ENCODE measurements at places on chromosomes 2 and 18.

DNA sequence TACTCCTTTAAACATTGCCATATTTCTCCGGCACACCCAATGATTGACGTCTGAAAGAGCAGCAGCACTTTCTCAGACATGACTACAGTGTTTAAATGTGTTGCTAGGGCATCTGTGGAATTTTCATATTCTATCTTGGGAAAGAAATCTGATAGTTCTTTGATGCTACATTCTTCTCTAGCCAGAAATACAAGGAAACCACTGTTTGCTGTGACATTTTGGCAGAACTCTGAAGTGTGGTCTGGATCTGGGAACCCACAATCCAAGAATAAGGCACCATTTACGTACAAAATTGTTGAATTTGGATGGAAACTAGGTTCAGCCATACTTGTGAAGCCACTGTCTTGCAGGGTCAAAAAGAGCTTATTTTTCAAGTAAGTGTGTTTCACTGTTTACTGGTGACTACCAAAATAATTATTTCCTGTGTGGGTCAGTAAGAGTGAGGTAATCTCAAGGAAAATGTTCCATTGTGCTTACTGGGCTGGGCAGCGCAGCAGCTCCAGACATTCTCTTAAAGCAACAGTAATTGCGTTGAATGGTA is 21.3 kb upstream of the CD28 start:
- DNase-seq, result no peak

DNA sequence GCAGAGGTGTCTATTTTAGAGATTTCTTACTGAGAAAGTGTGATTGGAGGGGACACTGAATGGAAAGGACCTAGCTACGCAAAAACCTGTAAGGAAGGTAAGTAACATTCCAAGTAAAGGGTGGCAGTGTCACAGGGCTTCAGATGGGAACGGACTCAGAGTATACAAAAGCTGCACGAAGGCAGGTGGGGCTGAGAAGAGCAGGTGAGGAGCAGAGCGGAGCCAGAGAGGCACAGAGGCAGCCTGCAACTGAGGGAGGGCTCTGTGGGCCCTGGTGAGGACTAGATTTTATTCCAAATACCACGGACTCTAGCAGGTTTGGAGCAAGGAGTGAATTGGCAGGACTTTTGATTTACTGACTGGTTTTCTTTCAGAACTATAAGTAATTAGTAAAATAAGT is 331.3 kb upstream of the PKDCC start:
- no peak for DNase-seq

DNA sequence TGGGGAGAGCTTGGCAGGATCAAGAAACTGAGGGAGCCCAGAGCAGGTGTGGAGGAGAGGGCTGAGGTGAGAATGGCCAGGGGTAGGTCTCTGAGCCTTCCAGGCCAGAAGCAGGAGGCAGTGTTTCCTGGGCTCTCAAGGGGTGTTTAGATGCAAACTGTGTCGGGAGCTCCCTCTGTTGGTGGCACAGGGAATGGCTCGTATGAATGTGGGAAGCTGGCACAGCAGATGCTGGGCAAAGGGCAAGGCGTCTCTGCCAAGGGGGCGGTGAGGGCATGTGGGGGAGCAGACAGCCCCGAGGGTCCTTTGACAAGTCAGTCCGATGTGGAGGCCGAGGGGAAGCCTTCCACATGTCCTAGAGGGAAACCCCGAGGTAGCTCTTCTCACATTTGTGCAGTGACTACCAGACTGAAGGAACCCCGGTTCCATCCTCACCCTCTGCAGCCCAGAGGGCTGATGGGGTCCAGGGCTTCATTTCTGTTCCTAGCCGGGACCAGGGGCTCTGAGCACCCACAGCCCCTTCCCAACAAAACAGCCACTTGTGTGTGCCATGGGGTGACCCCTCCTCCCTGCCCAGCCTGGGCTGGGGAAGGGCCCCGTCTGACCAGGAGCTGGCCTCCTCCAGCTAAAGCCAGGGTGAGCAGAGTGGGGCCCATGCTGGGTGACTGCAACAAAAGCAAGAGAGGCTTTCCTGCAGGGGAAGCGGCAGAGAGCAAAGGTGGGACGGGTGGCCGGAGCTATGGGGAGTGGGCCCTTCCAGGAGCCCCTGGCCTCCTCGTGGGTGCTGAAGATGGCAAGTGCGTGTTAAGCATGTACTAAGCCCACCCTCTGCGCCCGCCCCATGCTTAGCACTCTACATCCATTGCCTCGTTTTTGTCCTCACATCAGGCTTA is 103.4 kb downstream of the SEPTIN10 start:
- DNase-seq, result peak; percentile 90

GRCh38 chr18:31506024-31506742 is 8.2 kb downstream of the DSG2 start:
- DNase-seq, result no peak

- DNase-seq, result no peak
These were observed 68.7 kb upstream of the ZFP36L2 start for GRCh38 chr2:43294973-43295603.

- DNase-seq, result no peak
These were observed 35.3 kb downstream of the SH3RF3 start for GRCh38 chr2:109164311-109164710.

GRCh38 chr2:71536226-71536671 is 82.9 kb downstream of the DYSF start:
- no peak for DNase-seq

GRCh38 chr2:202636213-202636513 is 1.4 kb downstream of the FAM117B start:
- no peak for DNase-seq

- no peak for DNase-seq
These were observed 86.2 kb downstream of the SDC1 start for GRCh38 chr2:20138696-20139095.

- no peak for DNase-seq
These were observed 30.2 kb downstream of the UGP2 start for GRCh38 chr2:63871864-63872263.

DNA sequence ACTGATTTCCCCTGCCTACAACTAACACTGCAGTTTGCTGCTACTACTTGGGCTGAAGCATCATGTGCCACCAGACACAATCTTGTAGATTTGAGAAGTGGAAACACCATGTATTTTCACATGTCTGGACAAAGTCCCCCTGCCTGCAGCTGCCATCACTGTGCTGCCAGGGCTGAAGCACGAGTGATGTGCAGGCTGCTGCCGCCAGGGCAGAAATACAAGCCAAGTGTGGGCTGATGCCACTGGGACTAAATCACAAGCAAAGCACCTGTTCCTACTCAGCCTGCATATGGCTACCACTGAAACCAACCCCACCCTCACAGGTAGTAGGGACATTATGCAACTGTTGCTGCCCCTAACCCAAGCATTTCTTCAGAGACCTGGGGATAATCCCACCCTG is 179.5 kb upstream of the SLC35G4 start:
- DNase-seq, result no peak

- no peak for DNase-seq
These were observed 283.4 kb downstream of the CLIP4 start for GRCh38 chr2:29398384-29399237.

- DNase-seq, result no peak
These were observed 15.0 kb upstream of the CPS1 start for GRCh38 chr2:210541290-210541902.

- no peak for DNase-seq
These were observed 20.0 kb downstream of the TMEM247 start for GRCh38 chr2:46499392-46499785.

GRCh38 chr2:12824351-12824777 is 107.6 kb downstream of the TRIB2 start:
- DNase-seq, result no peak

- no peak for DNase-seq
These were observed 93.8 kb downstream of the ICOS start for GRCh38 chr2:204030322-204030721.

DNA sequence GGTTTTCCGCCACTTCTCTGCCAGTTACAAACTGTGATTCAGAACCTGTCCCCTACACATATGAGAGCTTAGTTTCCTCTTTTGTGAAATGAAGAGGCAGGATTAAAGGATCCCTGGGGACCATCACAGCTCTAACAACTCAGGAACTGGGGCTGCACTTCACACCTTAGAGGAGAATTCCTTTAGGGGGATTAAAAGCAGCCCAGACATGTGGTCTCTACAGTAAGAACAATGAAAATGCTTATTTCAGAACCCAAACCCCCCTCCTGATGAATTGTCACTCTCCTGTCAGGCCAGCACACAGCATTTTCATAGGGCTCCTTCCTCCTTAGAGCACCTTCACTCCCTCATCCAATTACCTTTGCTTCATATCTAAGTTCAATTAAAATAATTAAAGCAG is 101.5 kb upstream of the NEDD4L start:
- DNase-seq, result no peak

DNA sequence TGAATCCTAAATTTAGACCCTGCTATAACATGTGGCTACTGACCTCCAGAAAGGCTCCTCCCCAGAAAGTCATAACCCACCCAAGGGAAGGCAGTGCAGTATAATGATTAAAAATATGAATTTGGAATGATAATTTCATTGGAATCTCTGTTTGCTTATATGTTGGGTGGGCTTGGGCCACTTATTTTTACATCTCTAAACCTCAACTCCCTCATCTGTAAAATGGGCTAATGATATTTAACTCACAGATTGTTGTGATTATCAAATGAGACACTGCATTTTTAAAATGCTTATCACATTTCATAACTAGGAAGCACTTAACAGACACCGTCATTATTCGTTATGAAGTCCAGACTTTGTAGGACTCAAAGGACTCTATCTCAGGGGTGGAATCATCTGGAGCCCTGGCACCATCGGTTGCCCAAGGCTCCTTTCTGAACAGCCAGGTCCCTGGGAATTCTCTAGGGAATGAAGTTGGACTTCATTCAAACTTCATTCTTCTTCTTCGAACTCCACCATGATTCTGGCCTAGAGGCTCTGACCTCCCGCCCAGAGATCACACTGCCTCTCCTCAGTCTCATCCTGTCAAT is 33.1 kb upstream of the RMDN2 start:
- no peak for DNase-seq

DNA sequence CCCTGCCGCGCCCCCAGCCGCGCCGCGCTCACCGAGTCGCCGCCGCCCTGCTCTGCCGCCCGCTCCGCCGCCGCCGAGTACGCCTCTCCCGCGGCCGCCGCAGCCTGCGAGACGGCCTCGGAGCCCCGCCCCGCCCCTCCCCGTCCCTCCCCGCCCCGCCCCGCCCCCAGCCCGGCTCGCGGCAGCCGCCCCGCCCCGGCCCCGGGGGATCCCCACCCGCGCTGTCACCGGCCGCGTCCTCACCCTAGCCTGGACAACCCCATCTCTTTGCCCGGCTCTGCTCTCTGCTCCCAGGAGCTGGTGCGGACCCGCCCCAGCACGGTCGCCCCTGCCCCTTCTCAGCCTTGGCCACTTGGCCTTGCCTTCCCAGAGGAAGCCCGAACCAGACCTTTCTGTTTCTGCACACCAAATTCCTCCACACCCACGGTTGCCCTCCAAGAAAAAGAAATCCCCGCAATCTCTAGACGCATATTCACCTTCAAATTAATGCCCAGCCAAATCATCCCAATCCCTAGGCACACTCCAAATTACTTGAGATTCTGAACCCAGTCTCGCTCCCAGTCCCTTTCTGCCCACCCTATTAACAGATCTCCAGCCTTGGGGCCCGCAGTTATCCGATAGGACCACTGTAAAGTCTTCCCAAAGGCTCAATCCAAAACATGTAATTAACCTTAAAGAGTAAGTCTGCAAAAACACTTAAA is at the start of gene CYRIA:
Gene CYRIA (minus strand): TSS at position 87 of the 701 bp plus-strand sequence. CDS start 77,715 bp downstream, outside the sequence.
- peak; percentile 74 for DNase-seq

DNA sequence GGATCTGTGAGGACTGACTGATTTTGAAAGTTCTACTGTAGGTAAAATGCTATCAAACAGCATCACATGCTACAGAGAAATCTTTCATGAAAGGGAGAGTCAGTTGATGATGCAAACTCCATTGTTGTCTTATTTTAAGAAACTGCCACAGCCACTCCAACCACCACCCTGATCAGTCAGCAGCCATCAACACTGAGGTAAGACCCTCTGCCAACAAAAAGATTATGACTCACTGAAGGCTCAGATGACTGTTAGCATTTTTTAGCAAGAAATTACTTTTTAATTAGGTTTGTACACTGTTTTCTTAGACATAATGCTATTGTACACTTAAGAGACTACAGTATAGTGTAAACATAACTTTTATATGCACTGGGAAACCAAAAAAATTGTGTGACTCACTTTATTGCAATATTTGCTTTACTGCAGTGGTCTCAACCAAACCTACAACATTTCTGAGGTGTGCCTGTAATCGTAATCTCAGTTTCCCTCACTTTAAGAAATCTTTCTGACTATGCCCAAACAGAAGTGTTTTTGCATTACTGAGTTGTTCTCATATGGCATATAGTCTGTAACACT is 42.8 kb downstream of the METTL8 start:
- no peak for DNase-seq

DNA sequence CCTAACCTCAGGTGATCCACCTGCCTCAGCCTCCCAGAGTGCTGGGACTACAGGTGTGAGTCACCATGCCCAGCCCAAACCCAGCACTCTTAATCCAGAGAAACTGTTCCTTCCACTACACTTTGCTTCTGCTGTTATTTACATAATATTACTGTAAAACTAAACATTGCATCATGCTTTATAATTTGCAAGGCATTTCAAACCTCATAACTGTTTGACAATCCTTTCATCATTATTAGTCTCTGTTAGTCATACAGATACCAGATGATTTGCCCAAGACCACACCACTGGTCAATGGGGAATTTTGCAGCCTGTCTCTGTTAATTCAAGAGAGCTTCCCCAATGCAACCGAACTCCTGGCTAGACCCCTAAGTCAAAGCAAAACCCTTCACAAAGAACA is 338.3 kb downstream of the ALK start:
- no peak for DNase-seq

GRCh38 chr2:147002256-147002655 is 842.6 kb upstream of the ACVR2A start:
- no peak for DNase-seq

All from activated T-cell treated with anti-CD3 and anti-CD28 coated beads, Interleukin-2, amount 50 U/mL, for 48 hours (primary cell).